ENCODE measurements at places on chromosomes 1 and 21.

GRCh38 chr1:223508796-223509195, 115.6 kb downstream of the CCDC185 start:
- DNase-seq = no peak

DNA sequence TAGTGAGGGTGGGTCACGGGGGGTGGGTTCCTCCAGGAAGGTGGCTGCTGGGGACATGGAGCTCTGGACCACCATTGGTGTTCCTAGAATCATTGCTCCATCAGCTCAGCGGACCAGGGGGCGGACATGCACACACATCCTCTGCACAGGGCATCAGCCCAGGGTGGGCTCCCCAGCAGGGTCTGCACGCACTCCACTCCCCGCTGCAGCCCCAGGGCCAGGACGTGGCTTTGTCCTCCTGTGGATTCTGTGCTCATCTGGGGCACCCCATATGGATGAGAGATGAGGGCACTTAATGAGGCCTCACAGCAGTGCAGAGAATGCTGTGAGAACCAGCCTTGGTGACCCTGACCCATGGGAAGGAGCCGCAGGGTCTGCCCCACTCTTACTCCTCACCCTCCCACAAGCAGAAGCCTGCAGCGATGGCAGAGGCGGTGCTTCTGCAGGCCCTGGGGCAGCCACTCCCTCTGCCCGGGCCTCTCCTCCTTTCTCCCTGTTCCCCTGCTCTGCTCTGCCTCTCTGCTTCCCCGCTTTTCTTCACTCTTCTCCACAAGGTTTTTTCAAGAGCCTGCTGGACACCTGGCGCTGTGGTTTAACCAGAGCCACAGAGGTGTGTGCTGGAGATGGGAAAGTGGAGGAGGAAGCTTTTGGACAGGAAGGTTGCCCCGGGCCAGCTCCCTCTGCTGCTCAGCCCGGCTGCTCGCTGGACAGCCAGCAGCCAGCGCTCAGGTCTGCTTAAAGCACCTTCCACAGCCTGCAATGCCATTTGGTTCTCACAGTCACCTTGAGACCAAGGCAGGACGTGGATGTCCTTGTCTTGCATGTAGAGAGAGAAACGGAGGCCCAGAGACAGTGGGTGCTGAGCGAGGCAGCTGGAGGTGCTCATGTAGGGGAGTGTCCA, 26.3 kb upstream of the PCBP3 start:
- DNase-seq = no peak

DNA sequence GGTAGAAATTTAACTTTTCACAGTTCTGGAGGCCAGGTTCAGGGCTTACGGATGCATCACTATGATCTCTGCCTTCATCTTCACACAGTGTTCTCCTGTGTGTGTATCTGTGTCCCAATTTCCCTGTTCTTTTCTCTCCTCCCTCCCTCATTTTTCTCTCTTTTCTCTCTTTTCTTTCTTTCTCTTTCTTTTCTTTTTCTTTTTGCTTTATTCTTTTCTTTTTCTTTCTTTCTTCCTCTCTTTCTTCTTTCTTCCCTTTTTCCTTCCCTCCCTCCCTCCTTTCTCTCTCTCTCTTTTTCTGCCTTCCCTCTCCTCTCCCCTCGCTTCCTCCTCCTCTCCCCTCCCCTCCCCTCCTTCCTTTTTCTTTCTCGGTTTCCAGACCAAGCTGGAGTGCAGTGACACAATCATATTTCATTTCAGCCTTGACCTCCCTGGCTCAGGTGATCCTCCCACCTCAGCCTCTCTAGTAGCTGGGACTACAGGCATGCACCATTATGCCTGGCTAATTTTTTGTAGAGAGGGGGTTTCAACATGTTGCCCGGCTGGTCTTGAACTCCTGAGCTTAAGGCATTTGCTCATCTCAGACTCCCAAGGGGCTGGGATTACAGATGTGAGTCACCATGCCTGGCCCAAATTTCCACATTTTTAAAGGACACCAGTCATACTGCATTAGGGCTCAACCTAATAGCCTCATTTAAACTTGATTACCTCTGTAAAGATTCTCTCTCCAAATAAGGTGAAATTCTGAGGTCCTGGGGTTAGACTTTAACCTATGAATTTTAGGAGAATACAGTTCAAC, 115.9 kb downstream of the HUNK start:
- DNase-seq = no peak

DNA sequence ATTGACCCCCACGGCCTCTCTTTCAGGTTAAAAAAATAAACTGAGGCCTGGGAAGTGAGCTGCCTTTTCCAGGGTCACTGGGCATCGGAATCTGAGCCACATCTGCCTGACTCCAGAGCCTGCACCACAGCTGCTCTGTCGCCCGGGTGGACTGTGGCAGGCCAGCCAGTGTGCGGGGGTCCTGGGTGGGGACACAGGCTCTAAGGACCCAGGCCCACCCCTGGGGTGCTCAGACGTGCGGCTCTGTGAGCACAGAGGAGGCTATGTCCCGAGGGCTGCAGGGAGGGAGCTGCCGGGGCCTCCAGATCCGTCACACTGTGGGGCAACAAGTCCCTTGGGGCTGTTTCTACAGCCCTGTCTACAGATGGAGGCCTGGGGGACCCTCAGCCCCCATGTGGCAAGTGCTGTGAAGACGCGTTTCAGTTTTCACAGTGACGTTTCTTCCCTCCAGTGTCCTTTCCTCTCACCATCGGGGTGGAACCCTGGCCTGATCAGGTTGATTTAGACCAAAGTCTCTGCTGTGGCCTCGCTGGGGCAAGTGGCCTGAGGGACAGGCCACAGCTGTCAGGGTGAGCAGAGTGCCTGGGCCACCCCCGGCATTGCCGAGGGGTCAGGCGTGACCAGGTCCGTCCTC, 39.2 kb upstream of the ACTRT2 start:
- DNase-seq = no peak

DNA sequence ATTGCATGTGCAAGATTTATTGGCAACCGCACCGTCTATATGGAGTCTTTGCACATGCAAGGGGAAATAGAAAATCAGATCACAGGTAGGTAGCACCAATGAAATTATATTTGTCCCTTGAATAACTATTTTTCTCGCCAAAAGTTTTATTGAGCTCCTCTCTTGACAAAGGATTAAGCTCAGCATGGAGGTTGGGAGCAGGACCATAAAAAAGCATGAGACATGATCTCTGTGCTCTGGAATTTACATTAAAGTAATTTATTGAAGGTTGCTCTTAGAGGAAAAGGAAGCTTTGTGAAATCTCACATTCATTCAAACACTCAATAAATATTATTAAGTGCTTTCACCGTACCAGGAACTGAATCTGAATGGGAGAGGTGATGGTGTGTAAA, 66.0 kb upstream of the UBE2U start:
- no peak for DNase-seq

DNA sequence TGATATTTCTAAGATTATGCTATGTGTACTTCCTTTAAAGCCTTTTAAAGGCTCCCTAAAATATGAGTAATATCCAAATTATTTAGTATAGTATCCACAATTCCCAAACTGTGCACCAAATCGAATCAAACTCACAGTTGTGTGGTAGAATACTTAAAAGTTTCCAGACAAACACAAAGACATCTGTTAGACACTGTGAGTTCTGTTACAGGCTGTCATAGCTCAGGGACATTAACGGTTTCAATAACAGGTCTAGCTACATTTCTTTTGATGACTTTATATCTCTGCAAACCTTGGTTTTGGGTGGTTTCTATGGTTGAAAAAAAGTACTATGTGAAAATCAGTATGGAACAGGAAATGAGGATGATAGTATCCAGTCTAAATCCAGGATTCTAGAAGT, 36.9 kb upstream of the NEK7 start:
- DNase-seq = no peak

- DNase-seq = no peak
Observed at GRCh38 chr1:25550683-25551310, 7.4 kb downstream of the LDLRAP1 start.

GRCh38 chr1:230424391-230425251, 1.5 kb downstream of the PGBD5 start:
- DNase-seq = no peak

All from stimulated activated CD8-positive, alpha-beta memory T cell treated with anti-CD3 and anti-CD28 coated beads, Interleukin-4, amount 100 ng/mL, for 24 hours (primary cell).